DMS153 (cell line): ENCODE measurements at places on chromosomes 7 and 10.

DNA sequence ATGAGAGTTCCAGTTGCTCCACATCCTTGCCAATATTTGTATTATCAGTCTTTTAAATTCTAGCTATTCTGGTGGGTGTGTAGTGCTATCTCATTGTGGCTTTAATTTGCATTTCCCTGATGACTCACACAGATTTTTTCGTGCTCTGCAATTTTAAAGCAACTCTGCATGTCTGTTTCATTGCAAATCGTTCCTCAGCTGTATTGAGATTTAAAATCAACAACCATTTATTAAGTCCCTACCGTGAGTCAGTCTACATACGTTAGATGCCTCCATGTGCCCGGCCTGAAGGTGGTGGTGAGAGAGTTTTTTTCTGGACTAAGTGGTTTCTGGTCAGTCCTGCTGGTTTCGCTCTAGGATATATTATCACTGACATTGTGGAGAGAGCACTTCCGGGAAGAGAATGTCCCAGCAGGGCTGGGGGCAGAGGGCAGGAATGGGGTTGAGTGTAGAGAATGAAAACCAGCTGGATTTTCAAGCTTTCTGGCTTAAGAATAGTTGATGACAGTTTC, 8.4 kb upstream of the HYCC1 start:
- DNase-seq: no peak

DNA sequence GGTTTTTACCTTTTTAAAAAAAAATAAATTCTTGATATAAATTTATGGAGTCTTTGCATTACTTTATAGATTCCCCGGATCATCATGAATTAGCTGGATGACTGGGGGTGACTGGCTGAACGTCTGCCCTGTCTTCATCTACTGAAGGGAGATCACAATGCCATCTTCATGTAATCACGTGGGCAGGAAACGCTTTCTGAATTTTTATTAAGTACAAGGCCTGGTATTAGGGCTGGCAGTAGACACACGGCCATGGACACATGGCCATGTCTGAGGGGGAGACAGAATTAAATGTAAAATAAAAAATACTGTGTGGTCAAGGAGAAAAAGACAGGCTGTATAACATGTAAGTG, 111.2 kb downstream of the VIPR2 start:
- no peak for DNase-seq

- DNase-seq: no peak
Measured at GRCh38 chr10:104867966-104868598, 227.0 kb downstream of the SORCS3 start.

- no peak for DNase-seq
Measured at GRCh38 chr10:97058521-97058920, 127.2 kb downstream of the SLIT1 start.

GRCh38 chr10:123270221-123270620, 116.0 kb downstream of the BUB3 start:
- no peak for DNase-seq

GRCh38 chr7:140238778-140239652, 62.2 kb upstream of the KDM7A start:
- DNase-seq: peak; percentile 94

DNA sequence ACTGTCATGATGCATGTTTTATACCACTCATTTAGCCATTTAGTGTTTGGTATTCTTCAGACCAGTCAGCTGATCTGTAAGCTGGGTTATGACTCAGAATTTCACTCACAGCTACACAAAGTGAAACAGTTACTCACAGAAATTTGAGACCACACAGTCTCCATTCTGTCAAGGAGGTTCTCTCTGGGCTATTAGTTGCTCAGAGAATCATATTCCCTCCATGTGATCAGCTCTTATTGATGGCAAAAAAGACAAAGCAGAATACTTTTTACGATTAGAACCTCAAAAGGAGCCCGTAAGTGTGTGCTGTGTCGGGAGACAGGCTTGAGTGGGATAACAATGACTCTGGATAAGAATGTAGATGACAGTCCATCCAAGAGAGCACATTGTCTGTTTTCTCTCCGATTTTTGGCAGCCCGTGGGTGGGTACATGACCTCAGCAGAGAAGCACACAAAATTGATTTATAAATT, 277.6 kb upstream of the SORCS1 start:
- no peak for DNase-seq
